ENCODE measurements at places on chromosomes 6 and 20.

DNA sequence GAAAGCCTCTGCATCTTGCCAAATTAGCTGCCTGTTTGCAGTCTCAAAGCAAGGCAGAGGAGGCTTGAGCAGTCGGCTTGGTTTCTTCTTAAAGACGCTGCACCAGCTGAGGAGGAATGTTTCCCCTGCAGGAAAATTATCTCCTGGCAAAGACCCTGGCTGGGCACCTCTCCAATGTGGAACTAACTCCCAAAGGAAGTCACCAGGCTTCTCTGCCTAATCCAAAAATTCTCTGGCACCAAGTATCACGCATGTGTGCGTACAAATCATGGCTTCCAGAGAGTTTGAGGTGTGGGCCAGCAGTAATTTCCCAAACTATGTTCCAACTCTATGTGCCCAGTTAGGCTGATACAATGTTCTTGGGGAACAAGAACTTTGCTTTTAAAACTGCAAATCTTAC is 176.2 kb downstream of the KIF16B start:
- DNase-seq: no peak

DNA sequence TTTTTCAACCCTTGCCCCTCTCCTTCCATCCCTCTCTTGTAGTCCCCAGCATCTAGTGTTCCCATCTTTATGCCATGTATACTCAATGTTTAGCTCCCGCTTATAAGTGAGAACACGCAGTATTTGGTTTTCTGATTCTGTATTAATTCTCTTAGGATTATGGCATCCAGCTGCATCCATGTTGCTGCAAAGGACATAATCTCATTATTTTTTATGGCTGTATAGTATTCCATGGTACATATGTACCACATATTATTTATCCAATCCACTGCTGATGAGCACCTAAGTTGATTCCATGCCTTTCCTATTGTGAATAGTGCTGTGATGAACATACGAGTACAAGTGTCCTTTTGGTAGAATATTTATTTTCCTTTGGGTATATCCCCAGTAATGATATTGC is 66.8 kb downstream of the UNC5CL start:
- no peak for DNase-seq

GRCh38 chr6:41424370-41425058 is 89.1 kb downstream of the NCR2 start:
- DNase-seq: peak; percentile 91

DNA sequence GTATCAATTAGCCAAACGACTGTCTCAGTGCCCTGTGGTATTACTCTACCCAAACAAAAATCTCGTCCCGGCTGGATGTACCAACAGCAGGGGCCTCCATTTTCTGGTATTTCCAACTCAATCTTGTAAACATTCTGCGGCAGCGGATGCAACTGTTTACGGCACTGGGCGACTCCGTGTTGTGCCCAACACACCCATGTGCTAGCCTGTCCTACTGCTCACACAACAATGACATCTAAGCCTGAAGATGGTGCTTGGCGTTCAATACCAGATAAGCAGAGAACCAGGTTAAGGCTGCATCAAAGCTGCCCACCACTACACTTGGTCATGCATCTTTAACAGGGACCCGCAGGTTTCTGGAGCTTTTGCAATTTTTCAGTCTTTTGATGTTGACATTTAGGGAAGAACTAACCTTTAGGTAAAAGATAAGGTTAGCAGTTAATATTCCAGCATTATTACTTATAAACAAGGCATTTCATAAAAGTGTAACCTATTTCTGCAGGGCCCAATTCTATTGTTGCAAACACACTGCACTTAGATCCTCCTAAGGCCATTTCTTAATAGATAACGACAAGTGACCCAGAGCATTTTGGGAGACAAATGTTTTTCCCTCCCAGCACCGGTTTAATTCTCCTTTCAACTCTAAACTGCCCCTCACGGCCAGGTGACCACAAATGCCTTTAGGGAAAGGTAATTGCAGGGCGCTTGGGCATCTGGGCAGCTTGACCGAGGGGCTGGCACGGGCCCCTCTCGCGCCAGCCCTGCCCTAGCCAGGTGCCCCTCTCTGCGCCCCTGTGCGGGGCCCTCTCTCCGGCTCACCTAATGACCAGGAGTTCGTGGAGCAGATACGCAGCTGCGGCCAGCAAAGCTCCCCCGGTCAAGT is 945 bp downstream of the FAXC start:
- DNase-seq: no peak

- no peak for DNase-seq
These were observed 4.7 kb upstream of the GJA1 start for GRCh38 chr6:121430514-121431460.

- DNase-seq: no peak
These were observed 13.8 kb downstream of the TBPL1 start for GRCh38 chr6:133966654-133967329.

- DNase-seq: no peak
These were observed 5.5 kb downstream of the DNAJC5 start for GRCh38 chr20:63900413-63900812.

DNA sequence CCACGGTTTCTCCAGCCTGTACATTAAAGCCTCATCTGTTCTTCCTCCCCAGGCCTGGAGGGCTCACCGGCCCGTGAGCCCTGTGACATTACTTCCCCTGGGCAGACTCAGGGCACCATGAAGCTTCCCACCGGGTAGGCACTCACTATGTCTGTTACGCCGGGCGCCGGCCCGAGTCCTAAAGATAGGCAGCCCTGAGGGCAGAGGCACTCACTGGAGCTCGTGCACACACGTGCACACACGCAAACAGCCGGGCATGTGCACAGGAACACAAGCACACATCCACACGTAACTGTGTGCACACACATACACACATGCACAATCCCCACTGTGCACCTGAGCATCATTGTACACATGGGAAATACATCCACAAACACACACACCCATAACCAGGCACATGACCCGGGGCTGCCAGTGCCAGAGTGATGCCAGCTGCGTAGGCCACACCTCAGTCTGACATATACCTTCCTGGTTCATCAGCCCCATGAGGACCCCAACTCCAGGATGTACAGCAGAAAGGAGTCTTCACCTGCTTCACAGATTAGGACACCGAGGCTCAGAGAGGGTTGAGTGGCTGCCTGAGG is 83.7 kb downstream of the YTHDF1 start:
- DNase-seq: peak; percentile 7

- DNase-seq: peak; percentile 16
These were observed 31.9 kb downstream of the NTSR1 start for GRCh38 chr20:62740286-62741141.

GRCh38 chr6:121042766-121043165 is 291.5 kb downstream of the TBC1D32 start:
- DNase-seq: no peak

DNA sequence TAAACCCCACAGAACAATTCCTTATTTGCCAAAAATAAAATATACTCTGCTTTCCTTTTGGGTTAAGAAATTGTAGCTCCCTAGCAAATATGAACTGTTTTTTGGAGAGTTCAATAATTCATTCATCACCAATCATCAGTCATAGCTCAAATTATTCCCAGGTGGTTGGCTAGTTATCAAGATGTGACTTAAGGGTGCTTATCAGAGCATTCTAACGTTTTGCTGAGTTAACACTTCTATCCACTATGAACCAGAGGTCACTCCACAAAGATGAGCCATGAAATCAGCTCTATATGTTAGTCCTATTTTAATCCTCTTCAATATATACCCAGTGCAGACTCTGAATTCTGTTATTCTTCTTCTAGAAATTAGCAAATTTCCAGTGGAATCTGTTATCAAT is 379.1 kb downstream of the TENT5A start:
- no peak for DNase-seq

DNA sequence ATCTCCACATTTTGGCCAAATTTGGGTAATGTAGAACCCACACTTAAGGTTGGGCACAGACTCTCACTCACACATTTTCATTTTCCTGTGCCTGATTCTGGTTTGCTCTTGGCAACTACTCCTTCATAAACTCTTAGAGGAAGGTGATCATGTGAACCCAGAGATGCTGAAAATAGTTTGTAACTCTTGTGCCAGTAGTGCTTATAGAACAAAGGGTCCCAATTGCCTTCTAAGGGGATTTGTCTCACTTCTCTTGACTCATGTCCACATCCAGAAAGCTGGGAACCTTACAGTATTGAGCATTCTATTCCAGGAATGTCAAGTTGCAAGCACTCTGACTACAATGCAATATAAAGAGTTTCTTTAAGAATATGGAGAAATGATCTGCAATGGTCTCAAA is 62.0 kb upstream of the TASP1 start:
- no peak for DNase-seq

- no peak for DNase-seq
These were observed 10.5 kb downstream of the TNFAIP3 start for GRCh38 chr6:137877606-137878005.

DNA sequence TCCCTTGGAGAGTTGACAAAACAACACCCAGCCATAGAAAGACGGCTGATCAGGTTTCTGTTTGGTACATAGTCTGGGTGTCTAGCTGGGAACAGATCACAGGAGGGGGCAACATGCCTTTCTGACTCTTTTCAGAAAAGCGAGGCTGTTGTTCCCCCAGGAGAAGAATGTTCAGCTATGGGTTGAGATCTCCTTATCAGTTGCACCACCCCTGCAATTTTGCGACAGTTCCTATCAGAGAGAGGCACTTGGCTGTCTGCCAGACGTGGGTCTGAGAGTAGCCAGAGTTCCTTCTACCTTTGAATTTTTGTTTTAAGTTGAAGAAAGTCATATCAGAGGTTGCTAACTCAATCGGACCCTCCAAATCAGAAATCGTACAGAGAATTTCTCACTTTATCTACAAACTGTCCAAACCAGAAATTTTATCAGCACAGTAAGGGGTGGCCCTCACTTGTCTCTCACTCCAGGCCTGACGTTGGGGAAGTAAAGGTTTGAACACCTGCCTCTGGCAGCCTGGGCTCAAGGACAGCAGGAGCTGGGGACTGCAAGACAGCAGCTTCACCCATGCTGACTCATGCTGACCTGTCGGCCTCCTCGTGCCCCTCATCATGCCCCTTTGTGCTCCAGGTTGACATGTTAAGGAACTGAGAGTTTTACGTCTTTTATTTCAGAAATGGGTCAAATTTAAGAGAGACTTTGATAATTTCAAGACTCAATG is 42.3 kb downstream of the TMC2 start:
- no peak for DNase-seq

- no peak for DNase-seq
These were observed 257.1 kb downstream of the BCKDHB start for GRCh38 chr6:80363501-80364122.

DNA sequence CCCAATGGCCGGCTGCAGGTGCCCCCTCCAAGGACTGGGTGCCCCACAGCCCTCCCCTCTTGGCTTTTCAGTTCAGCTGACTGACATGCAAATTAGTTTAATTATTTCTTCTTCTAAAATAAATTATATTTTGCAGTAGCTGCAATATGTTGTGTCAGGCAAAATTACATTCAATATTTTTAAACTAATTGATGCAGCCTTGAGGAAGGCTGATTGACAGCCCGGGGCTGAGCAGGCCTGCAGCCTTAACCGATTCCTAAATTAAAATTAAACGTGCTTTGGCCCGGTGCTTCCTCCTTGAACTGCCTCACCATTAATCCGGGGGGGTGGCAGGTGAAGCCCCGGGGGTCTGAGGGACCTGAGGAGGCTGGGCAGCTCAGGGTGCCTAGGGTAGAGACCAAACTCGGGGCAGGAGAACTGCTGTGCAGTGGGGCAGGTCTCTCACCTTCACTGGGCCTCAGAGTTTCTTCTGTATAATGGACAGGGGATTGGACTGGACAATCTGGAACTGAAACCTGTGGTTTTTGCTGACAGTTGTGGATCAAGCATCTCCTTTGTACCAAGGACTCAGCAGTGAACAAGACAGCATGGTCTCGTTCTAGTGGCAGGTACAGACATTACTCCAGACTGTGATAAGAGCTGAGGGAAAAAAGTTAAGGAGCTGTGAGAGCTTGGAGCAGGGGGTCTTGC is 72.5 kb downstream of the CD40 start:
- no peak for DNase-seq

GRCh38 chr6:130161683-130162404 is 60.9 kb downstream of the SAMD3 start:
- no peak for DNase-seq

GRCh38 chr20:62427172-62428001 is at the start of gene RBBP8NL:
Gene RBBP8NL, minus strand, starts transcription at chr20:62427539. Its CDS starts 7,892 bp downstream, at chr20:62419647.
- no peak for DNase-seq

- no peak for DNase-seq
These were observed 150.5 kb downstream of the UNC5CL start for GRCh38 chr6:40888456-40888990.

- DNase-seq: no peak
These were observed 23.0 kb upstream of the IYD start for GRCh38 chr6:150345781-150346180.

DNA sequence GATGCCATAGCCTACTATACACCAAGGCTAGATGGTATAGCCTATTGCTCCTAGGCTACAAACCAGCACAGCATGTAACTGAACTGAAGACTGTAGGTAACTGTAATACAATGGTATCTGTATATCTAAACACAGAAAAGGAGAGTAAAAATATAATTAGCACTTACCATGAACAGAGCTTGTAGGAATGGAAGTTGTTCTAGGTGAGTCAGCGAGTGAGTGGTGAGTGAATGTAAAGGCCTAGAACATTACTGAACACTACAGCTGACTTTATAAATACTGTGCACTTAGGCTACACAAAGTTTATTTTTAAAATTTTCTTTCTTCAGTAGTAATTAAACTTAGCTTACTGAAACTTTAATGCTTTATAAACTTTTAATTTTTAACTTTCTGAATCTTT is 129.5 kb downstream of the BTBD9 start:
- DNase-seq: no peak

GRCh38 chr6:45812922-45813321 is 202.7 kb downstream of the CLIC5 start:
- no peak for DNase-seq

DNA sequence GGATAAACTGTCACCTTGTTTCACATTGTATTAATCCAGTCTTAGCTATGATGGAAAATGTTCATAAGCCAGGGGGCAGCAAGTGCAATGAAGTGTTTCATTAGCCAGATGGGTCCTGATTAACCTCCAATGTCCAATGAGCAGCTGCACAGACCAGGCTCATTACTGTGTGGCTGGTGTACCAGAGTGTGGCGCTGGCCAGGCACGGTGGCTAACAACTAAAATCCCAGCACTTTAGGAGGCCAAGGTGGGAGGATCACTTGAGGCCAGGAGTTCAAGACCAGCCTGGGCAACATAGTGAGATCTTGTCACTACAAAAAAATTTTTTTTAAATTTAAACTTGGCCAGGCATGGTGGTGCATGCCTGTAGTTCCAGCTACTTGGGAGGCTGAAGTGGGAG is 201.7 kb upstream of the FOXQ1 start:
- DNase-seq: no peak

GRCh38 chr20:19991854-19992253 is 25.3 kb upstream of the NAA20 start:
- no peak for DNase-seq

DNA sequence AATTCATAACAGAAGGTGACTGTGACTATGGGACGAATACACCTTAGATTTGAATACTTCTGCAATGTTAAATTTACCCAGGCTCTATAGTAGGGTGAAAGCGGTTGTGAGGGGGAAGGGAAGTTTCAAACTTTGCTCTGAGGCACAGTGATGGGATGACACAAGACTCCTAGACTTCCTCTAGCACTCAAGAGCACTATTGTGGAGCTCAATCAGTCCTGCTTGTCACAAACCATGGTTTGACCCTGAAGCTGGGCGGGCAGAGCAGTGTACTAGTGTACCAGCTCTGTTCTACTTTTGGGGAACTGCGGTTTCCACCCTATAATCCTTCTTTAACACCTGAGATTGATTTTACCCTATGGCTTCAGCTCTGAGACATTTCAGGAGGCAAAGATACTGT is 17.1 kb downstream of the TRIM27 start:
- DNase-seq: no peak
